Epithelial cell of proximal tubule (primary cell): ENCODE measurements at places on chromosomes 3 and 15.

DNA sequence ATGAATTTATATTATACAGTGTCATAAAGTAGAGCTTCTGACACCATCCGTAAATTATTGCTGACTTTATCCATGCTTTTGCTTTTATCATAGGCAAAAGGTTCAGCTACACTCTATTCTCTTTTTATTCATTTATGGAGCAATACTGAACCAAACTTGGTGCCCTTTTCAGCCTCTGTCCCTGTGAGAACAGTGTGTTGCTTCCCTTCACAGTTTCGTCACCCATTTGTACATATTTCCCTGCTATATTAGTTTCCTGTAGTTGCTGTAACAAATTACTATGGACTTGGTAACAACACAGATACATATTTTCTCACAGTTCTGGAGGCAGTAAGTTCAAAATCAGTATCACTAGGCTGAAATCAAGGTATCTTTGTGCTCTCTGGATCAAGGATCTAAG lies 2.8 kb upstream of the RPL24 start:
- no peak for DNase-seq

- no peak for DNase-seq
These were observed 176.1 kb upstream of the CDIN1 start for GRCh38 chr15:36403351-36403750.

DNA sequence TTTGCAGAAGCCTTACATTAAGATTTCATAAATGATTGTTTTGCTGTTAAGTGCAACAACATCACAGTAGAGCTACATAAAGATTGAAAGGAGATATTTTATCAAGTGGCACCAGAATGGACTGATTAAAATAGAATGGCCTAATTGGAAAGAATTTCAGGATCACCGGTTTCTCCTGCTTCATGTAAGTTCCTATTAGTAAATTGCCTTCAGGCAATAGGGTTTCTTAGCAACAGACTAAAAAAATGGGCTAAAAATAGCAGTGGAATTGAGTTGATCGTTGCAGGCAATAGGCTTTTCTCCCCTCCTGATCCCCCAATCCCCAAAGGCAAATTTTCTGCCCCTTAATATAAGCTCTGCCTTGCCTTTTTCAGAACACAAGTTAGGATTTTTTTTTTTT lies 917 bp downstream of the LNP1 start:
- DNase-seq = no peak

GRCh38 chr15:69921626-69922619 lies 175.8 kb downstream of the TLE3 start:
- DNase-seq = no peak

DNA sequence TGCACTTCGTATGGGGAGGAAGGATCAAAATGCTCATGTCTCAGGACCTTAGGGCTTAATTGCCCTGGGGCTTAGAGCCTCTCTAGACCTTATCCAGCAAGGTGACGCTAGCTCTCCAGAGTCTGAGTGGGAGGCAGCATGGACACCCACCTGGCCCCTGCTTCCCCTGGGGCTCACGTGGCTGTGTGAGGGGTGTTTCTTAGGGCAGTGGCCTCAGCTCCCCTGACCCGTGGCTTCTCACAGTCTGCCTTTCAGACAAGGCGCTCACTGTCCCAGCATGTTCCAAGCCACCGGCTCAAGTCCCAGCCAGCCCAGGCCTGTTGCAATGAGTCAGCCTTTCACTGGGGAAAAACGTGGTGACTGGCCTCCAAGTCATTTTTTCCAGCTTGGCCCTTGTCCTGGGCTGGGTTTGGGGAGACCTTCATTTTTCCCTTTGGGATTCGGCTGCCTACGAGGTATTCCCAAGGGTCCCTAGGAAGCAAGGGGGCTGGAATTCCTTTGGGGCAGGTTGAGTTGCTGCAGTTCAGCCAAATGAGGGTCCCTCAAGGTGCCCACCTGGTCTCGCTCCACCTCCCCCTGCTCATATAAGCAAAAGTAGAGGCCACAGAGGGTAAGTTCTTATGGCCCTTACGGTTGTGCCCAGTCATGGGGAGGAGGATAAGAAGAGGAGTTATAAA lies 15.7 kb downstream of the BHLHE40 start:
- peak; percentile 94 for DNase-seq

GRCh38 chr3:117515309-117515708 lies 805.7 kb downstream of the TUSC7 start:
- no peak for DNase-seq

- DNase-seq = no peak
These were observed 75.4 kb upstream of the AKAP13 start for GRCh38 chr15:85305050-85305449.
